ENCODE measurements at places on chromosomes 1 and 21.

DNA sequence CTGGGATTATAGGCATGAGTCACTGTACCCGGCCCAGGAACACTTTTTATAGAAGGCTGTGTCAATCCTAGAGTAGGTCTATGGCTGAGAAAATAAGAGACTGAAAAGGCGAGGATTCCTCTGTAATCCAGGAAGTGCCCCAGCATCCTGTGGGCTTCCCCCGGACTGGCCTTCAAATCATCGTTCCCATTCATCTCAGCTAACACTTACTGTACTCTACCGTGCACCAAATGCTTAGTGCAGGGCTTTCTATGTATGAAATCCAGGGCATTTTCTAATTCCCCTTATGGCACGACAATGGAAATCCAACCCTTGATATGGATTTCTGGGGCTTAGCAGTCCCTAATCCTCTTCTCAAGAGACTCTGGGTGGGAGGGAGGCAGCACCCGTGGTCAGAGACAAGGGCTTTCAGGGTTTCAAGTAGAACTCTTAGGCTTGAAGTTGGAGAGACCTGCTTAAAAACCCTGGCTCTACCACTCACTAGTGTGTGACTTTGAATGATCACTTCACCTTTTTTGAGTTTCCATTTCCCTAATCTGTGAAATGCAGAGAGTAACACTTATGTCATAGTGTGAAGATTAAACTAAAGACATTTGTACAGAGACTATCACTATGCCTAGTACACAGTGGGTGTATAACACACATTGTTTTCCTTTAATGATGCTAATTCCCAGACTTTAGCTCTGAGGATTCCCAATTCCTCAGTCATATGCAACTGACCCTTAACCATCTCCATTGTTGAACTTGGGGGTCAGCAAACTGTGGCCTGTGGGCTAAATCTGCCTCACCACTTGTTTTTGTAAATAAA lies 20.3 kb downstream of the MECR start:
- DNase-seq: no peak

DNA sequence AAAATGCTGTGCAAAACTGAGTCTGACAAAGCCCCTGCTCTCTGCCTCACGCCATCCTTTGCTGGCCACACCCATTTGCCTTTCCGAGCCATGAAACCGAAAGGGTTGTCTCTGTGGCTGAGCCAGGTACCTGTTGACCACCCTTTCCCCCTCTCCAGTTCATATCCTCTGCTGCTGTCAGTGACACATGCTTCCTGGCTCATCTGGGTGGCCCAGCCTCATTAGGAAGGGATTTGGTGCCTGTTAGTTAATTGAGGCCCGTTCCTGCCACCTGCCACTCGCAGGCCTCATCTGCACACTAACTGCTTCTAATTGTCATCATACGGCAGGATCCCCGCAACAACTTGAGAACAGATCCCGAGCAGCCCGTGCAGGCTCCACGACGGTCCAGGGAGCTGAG lies 79.2 kb downstream of the OLIG1 start:
- no peak for DNase-seq

GRCh38 chr1:87103074-87103473 lies 188.6 kb downstream of the HS2ST1 start:
- DNase-seq: no peak

DNA sequence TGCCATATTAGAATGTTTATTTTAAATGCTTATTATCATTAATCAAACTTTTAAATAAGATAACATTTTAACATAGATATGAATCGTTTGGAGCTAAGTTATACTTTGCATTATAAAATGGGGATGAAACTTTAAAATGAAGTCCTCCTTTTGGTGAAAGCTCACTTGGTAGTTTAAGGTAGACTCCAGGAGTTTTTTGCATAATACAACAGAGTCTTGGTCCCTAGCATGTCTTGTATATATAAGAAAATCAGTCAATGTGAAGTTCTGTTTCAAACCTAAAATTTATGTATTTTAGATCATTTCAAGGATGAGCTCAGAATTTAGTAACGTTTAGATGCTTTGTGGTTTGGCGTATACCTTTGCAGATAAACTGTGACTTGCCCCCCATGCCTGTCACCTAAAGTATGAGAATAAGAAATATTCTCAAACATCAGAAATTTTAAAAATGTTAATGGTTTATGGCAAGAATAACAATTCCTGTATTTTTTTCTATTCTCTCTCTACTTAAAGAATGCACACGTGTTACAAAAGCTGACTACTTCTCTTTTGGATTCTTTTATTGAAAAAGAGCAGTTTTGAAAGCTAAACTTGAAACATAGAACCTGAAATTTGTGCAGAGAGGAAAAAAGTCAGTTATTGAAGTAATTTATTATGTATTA lies 3.8 kb downstream of the NFIA start:
- no peak for DNase-seq

- peak; percentile 33 for DNase-seq
These were observed 5.5 kb downstream of the AZIN2 start for GRCh38 chr1:33086384-33086850.

GRCh38 chr21:42161956-42162681 lies 56.8 kb upstream of the ABCG1 start:
- DNase-seq: no peak

- no peak for DNase-seq
These were observed 215.4 kb downstream of the OLFM3 start for GRCh38 chr1:101781201-101781831.

- DNase-seq: no peak
These were observed 158.9 kb downstream of the KCNK2 start for GRCh38 chr1:215241451-215241850.

DNA sequence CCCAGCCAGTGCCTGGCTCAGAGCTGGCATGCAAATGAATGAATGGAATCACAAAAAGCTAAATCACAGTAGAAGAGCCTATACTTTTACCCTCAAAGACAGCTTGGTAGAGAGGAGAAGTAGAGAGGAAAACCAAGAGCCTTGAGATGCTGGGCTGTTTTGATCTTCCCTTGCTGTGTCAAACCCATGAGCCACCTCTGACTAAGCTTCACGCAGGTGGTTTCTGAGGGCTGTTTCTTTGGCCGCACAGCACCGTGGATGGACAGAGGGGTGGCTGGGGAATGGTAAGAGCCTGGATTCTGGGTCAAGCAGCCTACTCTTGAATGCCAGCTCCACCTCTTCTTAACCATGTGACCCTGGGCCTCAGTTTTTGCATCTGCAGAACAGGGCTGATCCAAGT lies 18.6 kb downstream of the ABCG1 start:
- no peak for DNase-seq

DNA sequence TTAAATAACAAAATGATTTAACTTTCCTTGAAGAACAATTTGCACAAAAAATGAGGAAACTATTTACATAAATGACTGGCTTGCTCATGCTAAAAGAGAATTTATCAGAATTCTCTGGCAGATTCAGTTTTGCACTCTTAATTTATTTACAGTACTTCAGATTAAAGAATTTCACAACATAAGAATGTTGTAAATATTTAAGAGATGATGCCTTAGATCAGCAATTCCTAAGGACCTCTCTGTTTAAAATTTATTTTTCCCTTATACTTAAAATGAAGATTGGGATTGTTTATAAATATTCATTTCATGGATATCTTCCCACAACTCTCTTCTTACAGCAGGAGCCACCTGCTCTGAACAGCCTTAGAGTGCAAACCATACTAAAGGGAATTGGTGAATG lies 120.8 kb downstream of the OLFM3 start:
- DNase-seq: no peak

DNA sequence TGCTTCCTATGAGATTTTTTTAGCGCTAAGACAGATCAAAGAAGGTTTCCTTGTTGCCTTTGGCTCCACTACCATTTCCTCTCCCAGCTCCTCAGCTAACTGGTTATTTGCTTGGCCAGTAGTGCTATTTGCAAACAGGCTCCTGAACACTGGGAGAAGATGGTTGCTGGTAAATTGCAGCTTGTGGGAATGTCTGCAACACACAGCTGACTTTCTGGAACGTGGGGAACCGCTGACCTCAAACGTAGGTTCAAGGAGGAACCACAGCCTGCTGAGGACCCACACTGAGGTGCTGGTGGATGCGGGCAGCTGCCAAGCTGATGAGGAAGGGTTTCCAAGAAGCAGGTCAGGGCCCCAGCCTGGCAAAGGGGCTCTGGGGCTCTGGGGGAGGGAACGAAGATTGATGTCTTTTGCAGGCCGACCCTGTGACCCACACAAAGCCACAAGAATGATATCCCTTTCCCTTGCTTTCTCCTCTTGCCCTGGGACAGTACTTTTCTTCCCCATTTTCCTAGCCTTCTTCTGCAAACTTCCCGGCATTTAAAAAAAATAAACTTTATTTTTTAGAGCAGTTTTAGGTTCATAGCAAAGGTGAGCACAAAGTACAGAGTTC lies 24.8 kb downstream of the GNG4 start:
- DNase-seq: no peak

- DNase-seq: no peak
These were observed 49.6 kb downstream of the MEGF6 start for GRCh38 chr1:3561702-3562101.

DNA sequence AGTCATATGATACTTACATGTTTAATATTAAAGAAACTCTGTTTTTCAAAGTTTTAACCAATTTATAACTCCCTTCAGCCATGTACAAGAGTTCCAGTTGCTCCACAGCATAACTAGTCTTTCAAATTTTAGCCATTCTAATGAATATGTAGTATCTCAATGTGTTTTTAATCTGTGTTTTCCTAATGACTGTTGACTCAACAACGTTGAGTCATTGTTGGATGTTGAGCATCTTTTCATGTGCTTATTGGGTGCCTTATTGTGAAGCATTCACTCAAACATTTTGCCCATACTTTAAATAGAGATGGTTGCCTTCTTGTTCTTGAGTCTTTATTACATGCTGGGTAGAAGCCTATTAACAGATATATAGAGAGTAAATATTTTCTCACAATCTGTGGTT lies 240.2 kb upstream of the LYPLAL1 start:
- no peak for DNase-seq

- DNase-seq: peak; percentile 20
These were observed 92.6 kb upstream of the PBX1 start for GRCh38 chr1:164466429-164466828.

DNA sequence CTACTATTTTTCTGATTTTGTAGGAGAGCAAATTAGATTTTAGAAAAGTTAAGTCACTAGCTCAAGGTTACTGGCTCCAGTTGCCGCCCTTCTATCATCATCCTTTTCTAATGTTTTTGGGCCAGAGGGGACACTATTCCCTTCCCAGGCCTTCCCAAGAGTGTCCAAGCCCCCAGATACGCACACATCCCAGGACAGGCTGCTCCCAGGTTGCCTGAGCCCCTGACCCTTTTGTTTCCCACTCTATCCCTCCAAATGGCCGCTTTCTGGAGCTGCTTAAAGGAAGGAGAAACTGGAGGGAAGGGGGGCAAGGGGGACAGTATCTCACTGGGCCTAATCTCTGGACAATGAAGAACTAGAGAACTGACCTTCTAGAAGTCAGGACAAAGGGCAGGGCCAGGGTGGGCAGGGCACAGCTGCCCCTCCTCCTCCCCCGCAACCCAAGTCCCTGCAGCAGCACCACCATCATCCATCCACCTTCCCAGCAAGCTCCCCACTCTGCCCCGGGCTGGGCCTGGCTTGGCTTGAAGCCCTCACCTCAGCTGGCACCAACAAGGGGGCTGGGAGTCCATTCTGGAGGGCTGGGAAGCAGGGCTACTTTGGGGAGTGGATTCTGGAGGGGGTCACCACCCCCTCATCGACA lies 1.1 kb upstream of the MAP7D1 start:
- no peak for DNase-seq

DNA sequence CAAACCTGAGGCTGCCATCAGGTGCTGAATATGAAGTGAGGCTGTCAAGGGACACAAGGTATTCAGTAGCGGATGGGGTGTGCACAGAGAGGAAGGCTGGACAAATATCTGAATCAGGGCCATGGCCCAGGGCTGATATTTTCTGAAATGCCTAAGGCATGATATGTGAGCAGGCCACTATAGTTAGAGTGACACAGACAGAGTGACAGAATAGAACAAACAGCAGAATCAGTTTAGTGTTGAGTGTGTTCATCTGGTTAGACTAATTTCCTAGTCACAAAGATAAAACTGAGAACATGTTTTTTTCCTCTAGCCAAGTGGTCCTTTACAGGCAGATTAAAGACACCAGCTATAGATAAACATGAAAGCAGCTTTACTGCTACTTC lies 3.9 kb downstream of the OVAAL start:
- no peak for DNase-seq

GRCh38 chr1:100028765-100029164 lies 59.0 kb downstream of the SLC35A3 start:
- DNase-seq: no peak

DNA sequence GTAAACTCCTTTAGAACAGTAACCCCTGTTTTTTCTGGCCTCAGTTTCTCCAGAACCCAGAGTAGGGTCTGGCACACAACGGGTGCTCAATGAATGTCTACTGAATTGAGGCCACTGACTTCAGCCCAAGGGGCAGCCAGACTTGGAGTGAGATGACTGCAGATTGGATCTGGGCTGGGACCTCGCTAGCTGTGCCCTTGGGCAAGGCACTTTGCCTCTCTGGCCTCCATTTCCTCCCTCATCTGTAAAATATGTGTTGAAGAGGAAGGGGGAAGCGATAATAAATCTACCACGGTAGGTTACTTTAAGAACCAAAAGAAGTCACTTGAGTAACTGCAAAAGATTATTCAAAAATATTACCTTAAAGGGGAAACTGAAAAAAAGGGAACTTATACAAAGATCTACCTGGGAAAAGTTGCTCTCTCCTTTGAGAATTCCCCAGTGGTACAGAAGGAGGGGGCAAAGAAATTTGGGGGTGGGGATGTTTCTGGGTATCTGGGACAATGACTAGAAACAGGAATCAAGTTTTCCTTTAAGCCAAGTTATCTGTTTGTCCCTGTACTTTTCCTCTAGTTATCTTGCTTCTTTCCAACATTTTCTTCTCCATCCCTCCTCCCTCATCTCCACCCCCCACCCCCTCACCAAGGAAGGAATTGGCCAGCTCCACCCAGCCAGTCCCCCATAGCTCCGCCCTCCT lies 394 bp upstream of the GRHL3 start:
- DNase-seq: no peak

- DNase-seq: no peak
These were observed 53.0 kb downstream of the VANGL1 start for GRCh38 chr1:115694805-115695204.

GRCh38 chr21:41029571-41029970 lies 138.4 kb upstream of the BACE2 start:
- DNase-seq: no peak

DNA sequence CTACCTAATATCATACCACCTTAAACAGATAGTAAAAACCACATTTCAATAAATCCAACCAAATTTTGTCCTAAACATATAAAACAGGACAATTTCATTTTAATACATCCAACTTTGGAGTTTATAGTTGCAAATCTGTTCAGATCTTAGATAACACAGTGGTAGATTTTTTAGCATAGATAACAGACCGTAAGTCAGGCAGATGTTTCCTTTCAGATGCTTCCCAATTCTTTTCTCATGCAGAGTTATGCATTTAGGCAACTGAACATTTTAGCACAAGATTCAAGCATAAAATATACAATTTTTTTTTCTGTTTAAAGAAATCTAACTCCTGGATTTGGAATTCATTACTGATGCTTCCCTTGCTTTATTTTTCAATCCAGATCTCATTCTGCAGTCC lies 156.5 kb upstream of the ZNHIT6 start:
- no peak for DNase-seq

GRCh38 chr1:244365809-244366208 lies 85.9 kb downstream of the ADSS2 start:
- DNase-seq: no peak

- DNase-seq: no peak
These were observed 3.7 kb downstream of the RSPO1 start for GRCh38 chr1:37631036-37631435.

GRCh38 chr21:18118566-18118965 lies 126.1 kb upstream of the CHODL start:
- no peak for DNase-seq
